Glutamatergic neuron (in vitro differentiated cells): ENCODE measurements at places on chromosomes 13 and 19.

GRCh38 chr19:51771376-51772130, 10.6 kb downstream of the FPR2 start:
- DNase-seq = no peak

- DNase-seq = no peak
Observed at GRCh38 chr13:114324334-114324733, 10.0 kb downstream of the CHAMP1 start.

- DNase-seq = no peak
Observed at GRCh38 chr13:51946163-51946669, 65.0 kb downstream of the ATP7B start.

GRCh38 chr13:42328672-42329071, 56.7 kb downstream of the AKAP11 start:
- DNase-seq = no peak
